Stimulated activated CD8-positive, alpha-beta memory T cell treated with anti-CD3 and anti-CD28 coated beads, Interleukin-7, amount 100 ng/mL, for 4 hours (primary cell): ENCODE measurements at places on chromosomes 3 and 15.

GRCh38 chr3:41715376-41715775 lies 246.5 kb downstream of the ULK4 start:
- DNase-seq, result no peak

- no peak for DNase-seq
Observed at GRCh38 chr15:86555939-86556338, 476.3 kb downstream of the AGBL1 start.

DNA sequence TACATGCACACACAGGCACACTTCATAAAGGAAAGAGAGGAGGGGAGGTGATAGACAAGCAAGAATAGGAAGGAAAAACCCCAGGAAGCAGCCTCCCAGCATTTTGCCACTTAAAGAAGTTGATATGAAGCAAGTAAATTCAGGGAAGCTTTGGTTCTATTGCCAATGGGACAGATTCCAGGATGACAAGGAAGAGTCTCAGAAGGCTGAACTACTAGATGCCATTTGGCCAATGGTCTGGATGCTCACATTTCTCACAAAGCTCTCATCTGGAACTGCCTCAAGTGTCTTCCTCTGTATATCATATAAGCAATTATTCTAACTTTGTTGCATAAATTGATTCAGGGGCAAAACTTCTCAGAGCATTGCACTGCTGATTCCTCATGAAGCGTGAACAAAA lies 78.8 kb upstream of the STRIT1 start:
- no peak for DNase-seq

DNA sequence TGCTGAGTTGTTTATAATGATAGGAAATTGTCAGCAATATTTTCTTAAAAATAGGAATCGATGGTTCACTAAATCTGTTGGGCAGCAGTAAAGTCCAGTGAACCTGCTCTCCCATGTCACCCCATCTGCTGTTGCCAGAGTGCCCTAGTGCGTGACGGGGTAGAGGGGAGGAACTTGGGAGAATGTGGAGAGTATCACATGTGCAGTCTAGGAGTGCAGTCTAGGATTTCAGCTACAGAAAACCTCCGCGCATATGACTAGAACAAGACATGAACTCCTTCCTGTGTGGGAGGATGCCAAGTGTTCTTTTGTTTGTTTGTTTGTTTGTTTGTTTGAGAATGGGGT lies 74.6 kb upstream of the ACAD9 start:
- DNase-seq, result no peak

- no peak for DNase-seq
Observed at GRCh38 chr15:77545058-77545457, 87.7 kb downstream of the LINGO1 start.
